ENCODE measurements at places on chromosomes 5 and 9. TPM values are rescaled to one million over a fixed set of nuclear protein-coding genes. Genes with fewer than 3 reads are reported as not detected.

DNA sequence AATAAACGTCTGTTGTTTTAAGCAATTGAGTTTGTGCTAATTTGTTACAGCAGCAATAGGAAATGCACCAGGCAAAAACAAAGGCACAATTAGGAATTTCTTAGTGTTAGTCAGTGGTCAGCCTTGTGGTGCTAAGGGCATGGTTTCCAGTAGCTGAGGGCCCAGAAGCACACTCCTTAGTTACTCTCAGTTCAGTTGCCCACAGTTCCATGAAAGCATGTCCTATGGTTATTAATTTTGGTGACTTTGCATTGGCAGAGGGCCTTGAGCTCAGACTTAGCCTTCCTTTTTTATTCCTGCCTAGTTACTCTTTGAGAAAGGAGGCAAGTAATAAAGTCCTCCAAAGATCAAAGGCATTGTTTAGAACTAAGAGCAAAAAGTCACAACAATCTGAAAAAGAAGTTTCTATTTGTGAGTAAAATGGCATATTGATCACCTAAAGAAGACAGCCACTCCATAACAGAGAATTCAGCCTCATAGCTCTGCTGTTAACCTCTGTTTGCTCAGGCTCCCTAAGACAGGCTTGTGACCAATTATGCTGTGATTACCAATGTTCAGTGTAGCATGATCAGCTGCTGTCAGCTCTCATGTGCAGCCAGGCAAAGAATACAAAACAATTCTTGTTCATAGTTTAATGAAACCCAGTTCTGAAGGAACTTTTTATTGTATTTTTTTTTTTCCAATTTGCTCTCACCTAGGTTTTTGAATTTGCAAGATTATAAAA lies 57.0 kb upstream of the MROH2B start:
- H3K4me1 ChIP-seq, result no peaks in the 10 kb centered on the region
- H3K36me3 ChIP-seq, result no peaks in the 10 kb centered on the region
- no peak overlapping the region for H3K27ac ChIP-seq

GRCh38 chr9:135277219-135278201 lies 190.0 kb downstream of the OLFM1 start:
- no peak overlapping the region for H3K27ac ChIP-seq
- no peak for DNase-seq
- no peak overlapping the region for H3K4me3 ChIP-seq
- no peaks in the 10 kb centered on the region for H3K27me3 ChIP-seq
- no peaks in the 10 kb centered on the region for H3K36me3 ChIP-seq
- peaks cover 22% of the 10 kb centered on the region for H3K4me1 ChIP-seq

DNA sequence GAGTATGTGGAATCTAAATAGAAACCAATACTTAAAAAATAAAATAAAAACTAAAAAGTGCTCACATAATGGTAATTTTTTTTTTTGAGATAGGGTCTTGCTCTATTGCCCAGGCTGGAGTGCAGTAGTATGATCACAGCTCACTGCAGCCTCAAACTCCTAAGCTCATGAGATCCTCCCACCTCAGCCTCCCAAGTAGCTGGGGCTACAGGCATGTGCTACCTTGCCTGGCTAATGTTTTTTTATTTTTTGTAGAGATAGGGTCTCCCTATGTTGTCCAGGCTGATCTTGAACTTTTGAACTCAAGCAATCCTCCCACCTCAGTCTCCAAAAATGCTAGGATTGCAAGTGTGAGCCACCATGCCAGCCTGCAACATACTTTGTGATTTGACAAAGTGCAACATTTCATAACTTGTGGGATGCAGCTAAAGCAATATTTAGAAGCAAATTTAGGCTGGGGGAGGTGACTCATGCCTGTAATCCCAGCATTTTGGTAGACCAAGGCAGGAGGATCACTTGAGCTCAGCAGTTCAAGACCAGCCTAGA lies 18.4 kb downstream of the AP3B1 start:
- no peaks in the 10 kb centered on the region for H3K27me3 ChIP-seq
- H3K4me1 ChIP-seq, result no peaks in the 10 kb centered on the region
- no peak for DNase-seq
- no peak overlapping the region for H3K4me3 ChIP-seq
- no peaks in the 10 kb centered on the region for H3K36me3 ChIP-seq
- no peak overlapping the region for H3K27ac ChIP-seq

- no peak overlapping the region for H3K27ac ChIP-seq
- H3K27me3 ChIP-seq, result no peaks in the 10 kb centered on the region
- no peaks in the 10 kb centered on the region for H3K36me3 ChIP-seq
- peaks cover 4% of the 10 kb centered on the region for H3K4me1 ChIP-seq
- peak overlapping the region; percentile 33 for H3K4me3 ChIP-seq
Measured at GRCh38 chr5:80083101-80083890, 48.1 kb downstream of the THBS4 start.

Gene ANKRD31
- total RNA-seq, result 0.04 TPM

DNA sequence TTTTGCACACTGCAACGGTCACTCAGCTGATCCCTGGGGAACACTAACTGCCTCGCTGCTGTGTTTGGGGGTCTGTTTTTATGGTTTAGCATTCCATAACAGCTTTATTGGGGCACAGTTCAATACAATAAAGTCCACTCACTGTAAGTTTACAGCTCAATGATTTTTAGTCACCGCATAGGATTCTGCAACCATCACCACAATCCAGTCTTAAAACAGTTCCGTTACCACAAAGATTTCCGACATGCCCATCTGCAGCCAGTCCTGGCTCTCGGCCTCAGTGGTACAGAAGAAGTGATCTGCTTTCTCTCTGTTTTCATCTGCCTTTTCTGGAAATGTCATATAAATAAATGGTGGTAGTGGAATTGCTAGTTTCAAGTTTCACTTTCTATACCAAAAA lies 23.6 kb downstream of the OR2V2 start:
- no peak for DNase-seq
- H3K4me1 ChIP-seq, result no peaks in the 10 kb centered on the region
- H3K27ac ChIP-seq, result no peak overlapping the region
- H3K4me3 ChIP-seq, result no peak overlapping the region
- H3K27me3 ChIP-seq, result no peaks in the 10 kb centered on the region

DNA sequence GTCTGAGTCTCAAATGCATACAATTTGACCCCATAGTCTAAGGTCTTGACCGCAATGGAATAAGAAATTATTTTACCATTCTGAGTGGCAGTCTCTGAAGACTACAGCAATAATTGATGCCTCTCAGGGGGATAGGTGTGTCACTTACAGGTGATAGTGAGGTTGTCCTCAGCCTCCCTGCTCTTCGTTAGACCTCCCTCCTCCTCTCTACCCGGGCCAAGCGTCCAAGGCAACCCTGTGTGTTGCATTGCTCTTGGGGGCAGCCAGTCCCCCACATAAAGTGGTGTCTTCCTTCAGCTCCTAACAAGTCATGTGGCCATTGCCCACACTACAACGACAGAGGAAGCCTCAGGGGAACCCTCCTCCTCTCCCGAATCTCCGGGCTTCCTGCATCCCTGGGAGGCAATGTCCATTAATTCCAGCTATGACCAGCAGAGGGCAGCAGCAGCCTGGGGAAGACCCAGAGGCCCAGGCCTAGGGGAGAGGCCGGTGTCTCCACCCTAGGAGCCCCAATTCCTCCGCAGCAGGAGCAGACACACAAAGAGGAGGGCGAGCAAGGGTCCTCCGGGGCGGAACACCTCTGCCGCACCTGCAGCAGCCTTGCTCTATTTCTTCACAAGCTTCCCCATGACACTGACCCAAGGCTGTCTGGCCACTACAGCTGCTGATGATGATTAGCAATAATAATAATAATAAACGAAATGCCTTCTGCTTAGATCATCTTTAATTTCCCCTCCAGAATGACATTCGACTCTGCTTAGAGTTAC lies 134.8 kb downstream of the KCNIP1 start:
- H3K27me3 ChIP-seq, result no peaks in the 10 kb centered on the region
- no peak overlapping the region for H3K4me3 ChIP-seq
- H3K36me3 ChIP-seq, result no peaks in the 10 kb centered on the region
- H3K4me1 ChIP-seq, result peaks cover 7% of the 10 kb centered on the region
- no peak overlapping the region for H3K27ac ChIP-seq

- DNase-seq, result no peak
- no peak overlapping the region for H3K4me3 ChIP-seq
- no peaks in the 10 kb centered on the region for H3K27me3 ChIP-seq
- H3K27ac ChIP-seq, result no peak overlapping the region
Measured at GRCh38 chr5:65163698-65164097, 318.0 kb downstream of the ADAMTS6 start.

GRCh38 chr5:67435032-67435431 lies 238.4 kb upstream of the CD180 start:
- no peak overlapping the region for H3K4me3 ChIP-seq
- no peaks in the 10 kb centered on the region for H3K36me3 ChIP-seq
- H3K4me1 ChIP-seq, result peaks cover 44% of the 10 kb centered on the region

DNA sequence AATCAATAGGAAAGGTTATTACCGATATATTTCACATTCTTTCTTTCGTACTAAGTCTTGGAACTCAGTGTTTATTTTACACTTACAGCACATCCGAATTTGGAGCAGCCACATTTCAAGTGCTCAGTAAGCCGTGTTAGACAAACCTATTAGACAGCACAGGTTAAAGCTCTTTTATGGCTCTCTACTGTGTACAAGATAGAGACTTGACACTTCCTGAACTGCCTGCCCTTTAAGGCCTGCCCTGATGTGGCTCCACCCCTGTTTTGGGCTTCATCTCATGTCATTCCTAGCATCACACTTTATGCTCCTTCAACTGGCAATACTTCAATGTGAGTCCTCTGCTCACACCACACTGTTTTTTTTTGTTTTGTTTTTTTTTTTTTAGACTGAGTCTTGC lies 23.5 kb upstream of the SUSD1 start:
- H3K27me3 ChIP-seq, result no peaks in the 10 kb centered on the region
- no peak for DNase-seq
- peaks cover 4% of the 10 kb centered on the region for H3K4me1 ChIP-seq
- H3K36me3 ChIP-seq, result no peaks in the 10 kb centered on the region
- H3K27ac ChIP-seq, result no peak overlapping the region

DNA sequence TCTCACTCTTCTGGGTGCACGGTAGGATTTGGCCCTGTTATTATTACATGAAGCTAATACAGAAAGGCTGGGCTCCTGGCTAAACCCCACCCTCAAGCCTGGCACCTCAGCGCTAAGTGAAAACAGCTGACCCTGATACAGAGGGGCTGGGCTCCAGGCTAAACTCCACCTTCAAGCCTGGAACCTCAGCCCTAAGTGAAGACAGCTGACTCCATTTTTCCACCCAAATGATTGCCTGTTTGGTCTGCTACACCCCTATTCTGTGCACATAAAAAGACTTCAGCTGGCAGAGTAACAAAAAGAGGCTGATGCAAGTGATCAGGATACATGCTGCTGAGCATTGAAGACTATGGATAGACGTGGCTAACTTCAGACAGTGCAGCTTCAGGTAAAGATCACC lies 148.4 kb upstream of the CLINT1 start:
- H3K4me1 ChIP-seq, result no peaks in the 10 kb centered on the region

Gene GARIN3
- total RNA-seq, result not detected

- no peaks in the 10 kb centered on the region for H3K27me3 ChIP-seq
- H3K36me3 ChIP-seq, result no peaks in the 10 kb centered on the region
- no peak overlapping the region for H3K4me3 ChIP-seq
- H3K27ac ChIP-seq, result no peak overlapping the region
- no peak for DNase-seq
Measured at GRCh38 chr5:129691220-129691619, 56.7 kb upstream of the MINAR2 start.

DNA sequence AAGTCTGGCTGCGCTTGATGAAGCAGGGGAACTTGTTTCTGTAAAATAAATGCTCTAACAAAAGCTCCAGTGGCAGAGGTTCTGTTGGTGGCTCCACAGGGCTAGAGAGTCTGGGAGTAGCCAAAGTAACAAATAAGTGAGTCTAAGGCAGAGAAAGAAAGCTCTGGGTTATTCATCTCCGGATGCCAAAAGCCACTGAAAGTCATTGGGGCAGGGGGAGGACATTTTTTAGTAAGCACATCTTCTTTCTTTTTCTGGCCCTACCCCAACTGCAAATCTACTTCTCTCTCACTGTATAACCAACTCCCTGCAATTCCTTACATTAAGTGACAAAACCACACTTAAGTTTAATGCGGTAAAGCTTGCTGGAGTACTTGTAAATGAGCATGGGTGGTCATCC lies 141.6 kb downstream of the INSYN2B start:
- H3K4me3 ChIP-seq, result no peak overlapping the region
- no peaks in the 10 kb centered on the region for H3K36me3 ChIP-seq
- no peak overlapping the region for H3K27ac ChIP-seq
- no peaks in the 10 kb centered on the region for H3K27me3 ChIP-seq

DNA sequence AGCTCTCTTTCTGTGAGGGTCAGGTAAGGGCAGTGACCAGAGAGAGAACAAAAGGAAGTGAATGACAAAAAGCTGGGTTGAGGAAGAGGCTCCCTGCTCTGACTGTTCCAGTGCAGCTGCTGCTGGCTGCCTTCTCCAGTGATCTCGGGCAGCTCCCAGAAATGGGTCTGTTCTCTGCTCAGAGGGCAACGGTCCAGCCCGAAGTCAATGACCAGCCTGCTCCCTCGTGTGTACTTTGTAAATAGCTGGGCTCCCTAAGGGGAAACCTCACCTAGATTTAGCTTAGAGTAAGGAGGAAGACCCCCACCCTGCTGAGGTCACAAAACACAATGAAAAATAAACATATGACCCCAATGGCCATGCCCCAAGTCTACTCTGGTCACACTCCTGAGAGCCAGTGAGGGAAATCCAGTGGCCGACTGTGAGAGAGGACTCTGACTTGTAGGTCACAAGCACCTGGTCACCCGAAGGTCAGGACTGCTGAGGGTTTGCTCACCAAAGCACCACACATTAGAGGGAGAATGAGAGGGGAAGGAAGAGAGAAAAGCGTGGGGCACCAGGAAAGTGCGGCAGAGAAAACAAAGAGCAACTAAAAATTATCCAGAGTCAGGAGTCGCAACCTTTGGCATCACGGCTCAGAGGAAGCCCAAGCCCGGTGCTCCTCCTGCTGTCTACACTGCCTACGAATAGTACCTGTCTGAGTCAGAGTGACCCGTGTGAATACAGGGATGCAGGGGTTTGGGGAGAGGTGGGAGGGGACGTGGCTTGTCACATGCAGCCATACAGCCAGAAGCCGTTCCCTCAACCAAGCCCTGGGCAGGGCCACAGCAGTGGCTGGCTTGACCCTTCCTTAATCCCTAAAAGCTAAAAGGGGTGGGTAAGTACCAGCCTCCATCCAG lies 19.8 kb downstream of the NIPAL4 start:
- H3K36me3 ChIP-seq, result no peaks in the 10 kb centered on the region
- no peak overlapping the region for H3K4me3 ChIP-seq
- H3K4me1 ChIP-seq, result no peaks in the 10 kb centered on the region
- no peak for DNase-seq
